Activated naive CD4-positive, alpha-beta T cell (primary cell): ENCODE measurements at places on chromosomes 3 and 15.

GRCh38 chr3:77919244-77919643 lies 879.3 kb downstream of the ROBO2 start:
- DNase-seq, result no peak

GRCh38 chr3:85161544-85161943 lies 202.8 kb downstream of the CADM2 start:
- DNase-seq, result no peak

DNA sequence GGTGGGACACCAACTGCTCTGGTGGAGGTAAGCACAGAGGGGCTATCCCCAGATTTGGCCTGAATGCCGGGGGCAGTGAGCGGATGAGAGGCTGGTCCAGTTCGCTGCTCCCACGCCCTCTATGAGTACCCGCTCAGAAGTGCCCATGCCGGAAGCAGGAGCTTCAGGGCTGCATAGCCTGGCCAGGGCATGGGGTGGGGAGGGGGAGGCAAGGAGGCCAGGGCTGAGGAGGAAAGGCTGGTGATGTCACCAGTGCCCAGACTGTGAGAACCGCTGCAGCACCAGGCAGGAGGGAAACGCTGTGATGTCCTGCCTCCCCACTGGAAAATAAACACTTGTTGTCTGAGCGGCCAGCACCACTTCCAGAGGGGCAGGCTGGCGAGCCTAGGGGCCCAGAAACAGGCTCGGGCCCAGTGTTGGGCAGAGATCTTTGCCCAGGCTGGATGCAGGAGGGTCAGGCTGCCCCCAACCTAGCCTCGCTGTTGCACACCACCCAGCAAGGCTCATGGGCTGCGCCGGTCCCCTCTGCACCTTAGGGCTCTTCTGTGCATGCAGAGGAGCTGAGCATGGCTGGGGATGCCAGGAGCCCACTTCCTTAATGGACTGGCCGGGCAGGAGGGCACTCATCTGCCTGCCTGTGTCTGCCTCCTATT lies 10.9 kb upstream of the DLL4 start:
- DNase-seq, result no peak

GRCh38 chr15:80749589-80749988 lies 29.6 kb upstream of the CEMIP start:
- DNase-seq, result no peak

DNA sequence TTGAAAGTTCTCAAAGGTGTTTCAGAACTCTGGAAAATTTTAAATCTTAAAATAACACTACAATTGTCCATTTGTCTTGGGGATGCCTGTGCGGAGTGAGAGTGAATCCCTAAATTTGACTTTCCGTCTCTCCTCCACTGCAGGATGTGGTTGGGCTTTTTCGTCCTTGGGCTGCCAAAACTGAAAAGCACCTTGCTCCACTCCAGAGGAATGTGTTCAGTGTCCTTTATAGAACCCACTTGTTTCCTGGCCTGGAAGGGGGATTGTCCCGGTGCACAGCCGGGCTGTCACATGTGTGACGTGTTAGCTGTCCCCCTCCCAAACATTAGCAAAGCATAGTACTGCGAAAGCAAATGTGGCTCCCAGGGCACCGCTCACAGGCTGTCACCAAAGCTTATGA lies 69.6 kb upstream of the ATP10A start:
- DNase-seq, result no peak

GRCh38 chr3:56799251-56799882 lies 2.4 kb downstream of the ARHGEF3 start:
- DNase-seq, result no peak

GRCh38 chr3:77427528-77427927 lies 387.6 kb downstream of the ROBO2 start:
- DNase-seq, result no peak

- DNase-seq, result no peak
Observed at GRCh38 chr3:71285086-71285485, 298.4 kb downstream of the FOXP1 start.
